ENCODE measurements at places on chromosomes 1 and 21.

- DNase-seq = no peak
Measured at GRCh38 chr1:208137193-208137592, 107.0 kb downstream of the PLXNA2 start.

DNA sequence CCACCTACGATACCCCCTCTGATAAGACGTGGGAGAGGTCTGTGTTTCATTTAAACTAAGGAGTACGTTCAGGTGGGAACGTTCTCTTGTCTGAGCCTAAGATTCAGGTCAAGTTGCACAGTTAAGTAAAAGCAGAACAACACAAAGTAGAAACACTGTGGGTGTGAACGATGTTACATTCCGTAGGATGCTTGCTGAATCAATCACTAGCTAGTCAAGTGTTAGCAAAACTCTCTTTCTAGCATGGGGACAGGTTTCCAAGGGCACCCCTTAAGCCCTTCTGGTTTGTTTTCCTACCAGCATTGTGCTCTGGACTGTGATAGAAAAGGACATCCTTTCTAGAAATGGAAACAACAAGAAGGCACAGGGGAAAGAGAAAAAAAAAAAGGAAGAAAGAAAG lies 13.3 kb downstream of the C1orf162 start:
- DNase-seq = no peak

DNA sequence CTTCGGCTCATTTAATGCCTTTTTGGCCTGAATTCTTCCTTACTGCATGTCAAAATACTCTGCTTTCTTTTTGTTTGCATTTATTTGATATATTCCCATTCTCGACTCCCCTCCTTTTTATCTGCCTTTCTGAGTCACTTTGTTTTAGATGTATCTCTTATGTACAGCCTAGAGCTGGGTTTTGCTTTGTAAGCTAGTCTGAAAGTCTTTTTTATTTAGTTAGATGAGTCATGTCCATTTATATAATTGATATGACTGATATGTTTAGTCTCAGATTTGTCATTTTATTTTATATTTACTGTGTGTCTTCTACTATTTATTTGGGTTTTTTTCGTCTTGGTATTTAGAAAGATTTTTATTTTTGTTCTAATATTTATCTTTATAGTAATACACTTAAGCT lies 33.6 kb upstream of the GNG5 start:
- no peak for DNase-seq

GRCh38 chr21:45494851-45495680 lies 47.2 kb downstream of the SLC19A1 start:
- DNase-seq = no peak

DNA sequence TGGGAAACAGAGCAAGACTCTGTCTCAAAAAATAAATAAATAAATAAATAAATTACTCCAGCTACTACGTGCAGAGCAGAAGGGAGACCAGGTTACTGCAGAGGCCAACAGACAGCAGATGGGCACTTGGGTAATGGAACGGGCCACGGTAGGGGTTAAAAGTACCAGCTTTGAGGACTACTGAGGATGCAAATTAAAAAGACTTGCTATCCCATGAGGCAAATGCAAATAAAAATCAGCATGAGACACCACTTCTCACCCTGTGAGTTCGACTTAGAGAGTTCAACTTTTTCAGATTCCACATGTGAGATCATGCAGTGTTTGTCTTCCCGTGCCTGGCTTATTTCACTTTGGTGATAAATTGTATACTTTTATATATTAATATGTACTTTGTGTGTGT lies 6.6 kb downstream of the SLC2A5 start:
- DNase-seq = no peak

- no peak for DNase-seq
Measured at GRCh38 chr1:60969971-60970509, 112.3 kb upstream of the NFIA start.

All from activated CD4-positive, alpha-beta T cell treated with anti-CD3 and anti-CD28 coated beads, Interleukin-2, amount 50 U/mL, for 24 hours (primary cell).